Neural crest cell (in vitro differentiated cells): ENCODE measurements at places on chromosomes 2 and 18. TPM values are rescaled to one million over a fixed set of nuclear protein-coding genes. Genes with fewer than 3 reads are reported as not detected.

- DNase-seq, result no peak
These were observed 224.9 kb downstream of the VAPA start for GRCh38 chr18:10138719-10139118.

DNA sequence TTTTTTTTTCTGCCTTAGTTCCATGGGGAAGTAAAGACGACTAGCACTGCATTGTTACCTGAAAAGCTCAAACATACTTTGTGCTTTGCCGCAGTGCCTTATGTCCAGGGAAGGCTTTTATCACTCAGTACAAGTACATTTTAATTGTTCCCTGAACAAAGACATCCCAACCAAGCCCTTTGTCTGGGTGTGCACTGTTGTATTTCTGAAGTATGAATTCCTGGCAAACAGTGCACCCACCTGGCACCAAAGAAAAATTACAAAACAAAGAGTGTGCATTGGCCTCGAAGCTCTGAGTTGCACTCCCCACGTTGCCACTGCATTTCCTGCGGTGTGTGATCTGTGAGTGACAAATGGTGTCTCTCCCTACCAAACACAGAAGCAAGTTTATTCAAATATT lies 858.5 kb upstream of the PIK3C3 start:
- DNase-seq, result no peak

DNA sequence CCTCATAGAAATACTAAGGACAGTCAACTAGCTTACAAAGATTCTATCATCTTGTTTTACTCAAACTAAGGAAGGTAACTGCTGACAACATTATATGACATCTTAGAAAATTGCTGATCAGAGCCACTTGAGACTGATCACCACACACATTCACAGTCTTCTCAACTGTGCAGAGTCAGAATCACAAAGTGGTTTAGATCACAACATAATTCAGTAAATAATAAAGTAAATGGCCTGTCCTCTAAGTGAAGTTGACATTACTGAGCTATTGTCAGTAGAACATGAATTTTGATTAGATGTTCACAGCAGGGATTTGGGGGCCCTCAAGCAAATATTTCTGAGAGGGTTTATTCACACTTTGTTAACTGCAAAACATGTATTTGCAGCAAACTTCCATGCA lies 28.5 kb downstream of the NOL4 start:
- DNase-seq, result no peak

DNA sequence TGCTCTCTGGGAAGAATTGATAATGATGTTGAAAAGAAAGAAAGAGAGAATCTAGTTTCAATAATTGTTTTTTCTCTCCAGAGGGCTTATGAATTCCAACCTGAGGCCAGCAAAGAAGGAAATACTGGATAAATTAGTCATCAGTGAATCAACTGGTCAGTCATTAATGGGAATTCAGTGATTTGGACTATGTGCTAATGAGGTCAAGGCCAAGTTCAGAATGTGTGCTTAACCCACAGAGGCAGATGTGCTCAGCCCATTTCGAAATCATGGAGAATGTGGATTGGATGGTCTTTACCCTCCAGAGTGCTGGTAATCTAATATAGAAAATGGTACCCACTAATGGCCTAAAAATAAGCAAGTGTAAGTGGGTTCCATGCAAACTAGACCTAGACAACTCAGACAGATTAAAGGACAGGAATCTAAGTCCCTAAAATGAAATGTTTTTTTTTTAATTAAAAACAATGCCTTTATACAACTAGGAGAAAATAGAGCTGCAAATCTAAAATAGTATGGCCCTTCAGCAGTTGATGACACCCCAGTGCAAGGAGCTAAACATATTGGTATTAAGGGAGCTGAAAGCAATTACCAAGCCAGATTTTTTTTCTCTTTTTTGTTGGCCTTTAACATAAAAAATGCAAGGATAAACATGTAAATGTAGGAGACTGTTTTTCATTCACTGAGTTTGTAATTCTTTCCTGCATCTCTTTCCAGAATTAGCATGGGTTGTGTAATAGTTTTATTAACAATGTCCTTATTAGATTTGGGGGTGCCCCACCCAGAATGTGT lies 296.9 kb downstream of the SATB2 start:
- DNase-seq, result no peak

DNA sequence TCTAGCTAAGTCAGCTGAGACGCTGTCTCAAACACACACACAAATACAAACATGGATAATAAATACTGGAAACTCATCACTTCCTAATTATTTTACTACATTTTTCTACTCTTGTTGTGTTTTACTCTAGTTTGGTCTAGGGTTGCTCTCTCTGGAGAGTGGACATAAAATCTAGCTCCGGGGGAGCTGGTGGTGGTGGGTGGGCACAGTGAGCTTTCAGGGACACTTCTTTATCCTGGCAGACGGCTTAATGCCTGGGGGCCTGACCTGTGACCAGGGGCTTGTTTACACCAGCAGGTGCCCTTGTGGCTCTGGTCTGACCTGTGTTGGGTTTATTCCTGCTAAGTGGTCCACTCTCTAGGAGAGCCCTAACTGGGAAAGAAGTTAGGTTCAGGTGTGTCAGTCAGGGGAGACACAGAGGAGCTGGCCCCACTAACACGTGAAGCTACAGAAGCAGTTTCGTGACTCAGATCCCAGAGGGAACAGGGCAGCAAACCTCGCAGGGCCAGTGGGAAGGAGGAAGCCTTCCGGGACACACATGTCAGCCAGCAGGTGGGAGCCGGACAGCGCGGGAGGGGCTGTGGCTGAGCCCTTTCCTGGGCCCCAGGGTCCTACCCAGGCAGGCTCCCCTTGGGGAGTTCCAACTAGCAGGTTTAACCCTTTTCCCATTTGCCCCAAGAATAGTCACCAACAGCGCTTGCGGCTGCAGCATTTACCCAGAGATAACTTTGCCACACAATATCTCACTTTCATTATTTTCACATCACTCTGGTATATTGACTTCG lies 22.5 kb upstream of the BOK start:
- no peak for DNase-seq

DNA sequence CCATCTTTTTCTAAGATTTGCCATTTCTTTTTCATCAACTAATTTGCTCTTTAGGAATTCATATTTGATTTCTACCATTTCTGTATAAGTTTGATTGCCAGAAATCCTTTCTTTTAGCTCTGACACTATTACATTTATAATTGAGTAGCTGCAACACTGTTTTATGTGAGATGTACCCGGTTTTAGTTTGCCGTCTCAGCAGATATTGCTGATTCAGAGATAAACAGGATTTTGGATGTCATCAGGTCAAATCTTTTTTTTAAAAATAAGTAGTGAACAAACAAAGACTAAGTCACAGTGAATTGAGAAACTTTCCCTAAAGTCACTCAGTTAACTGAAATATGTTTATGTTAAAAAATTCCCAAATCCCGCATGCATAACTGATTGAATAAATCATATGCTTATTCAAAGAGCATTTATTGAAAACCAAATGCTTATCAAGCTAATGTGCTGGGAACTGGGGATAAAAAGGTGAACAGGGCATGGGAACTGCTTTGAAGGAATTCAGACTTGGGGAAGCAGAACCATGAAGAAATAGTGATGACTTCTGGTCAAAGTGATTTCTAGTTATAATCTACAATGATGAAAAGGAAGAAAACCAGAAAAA lies 19.5 kb upstream of the CCDC102B start:
- DNase-seq, result no peak

GRCh38 chr2:608711-609110 lies 68.5 kb downstream of the TMEM18 start:
- no peak for DNase-seq

- DNase-seq, result no peak
These were observed 95.0 kb downstream of the MSH2 start for GRCh38 chr2:47497843-47498460.

- DNase-seq, result no peak
These were observed 57.9 kb downstream of the CDH7 start for GRCh38 chr18:65808759-65809158.

GRCh38 chr2:121133551-121134319 lies 151.3 kb downstream of the TFCP2L1 start:
- DNase-seq, result no peak

- no peak for DNase-seq
These were observed 84.1 kb downstream of the INO80D start for GRCh38 chr2:206001912-206002311.

- no peak for DNase-seq
These were observed 60.1 kb downstream of the ATP8B1 start for GRCh38 chr18:57743008-57743407.

- no peak for DNase-seq
These were observed 65.1 kb upstream of the THOC1 start for GRCh38 chr18:332721-333510.

DNA sequence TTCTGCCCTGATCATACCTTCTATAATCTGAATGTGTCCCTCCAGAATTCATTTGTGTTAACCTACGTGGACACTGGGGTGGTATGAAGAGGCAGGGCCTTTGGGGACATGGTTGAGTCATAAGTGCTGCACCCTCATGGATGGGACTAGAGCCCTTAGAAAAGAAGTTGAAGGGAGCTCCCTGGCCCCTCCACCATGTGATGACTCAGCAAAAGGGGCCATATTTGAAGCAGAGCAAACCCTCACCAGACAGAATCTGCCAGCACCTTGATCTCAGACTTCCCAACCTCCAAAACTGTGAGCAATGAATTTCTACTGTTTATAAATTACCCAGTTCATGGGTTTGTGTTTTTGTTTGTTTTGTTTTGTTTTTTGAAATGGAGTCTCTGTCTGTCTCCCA lies 33.4 kb upstream of the CD207 start:
- no peak for DNase-seq

Gene VIL1
- not detected in 2 replicates for total RNA-seq

Gene ANTXR1
- 60.2 and 61.1 TPM in 2 replicates for total RNA-seq

Gene TRIM43
- total RNA-seq, result not detected in 2 replicates

Gene PLEK
- total RNA-seq, result not detected in 2 replicates

Gene CD302
- 1.0 TPM in 2 replicates for total RNA-seq

Gene MAB21L4
- total RNA-seq, result not detected in 2 replicates

Gene DAW1
- not detected in 2 replicates for total RNA-seq

Gene MEIS1
- total RNA-seq, result 101 and 107 TPM in 2 replicates
